ENCODE measurements at places on chromosomes 1 and 21.

DNA sequence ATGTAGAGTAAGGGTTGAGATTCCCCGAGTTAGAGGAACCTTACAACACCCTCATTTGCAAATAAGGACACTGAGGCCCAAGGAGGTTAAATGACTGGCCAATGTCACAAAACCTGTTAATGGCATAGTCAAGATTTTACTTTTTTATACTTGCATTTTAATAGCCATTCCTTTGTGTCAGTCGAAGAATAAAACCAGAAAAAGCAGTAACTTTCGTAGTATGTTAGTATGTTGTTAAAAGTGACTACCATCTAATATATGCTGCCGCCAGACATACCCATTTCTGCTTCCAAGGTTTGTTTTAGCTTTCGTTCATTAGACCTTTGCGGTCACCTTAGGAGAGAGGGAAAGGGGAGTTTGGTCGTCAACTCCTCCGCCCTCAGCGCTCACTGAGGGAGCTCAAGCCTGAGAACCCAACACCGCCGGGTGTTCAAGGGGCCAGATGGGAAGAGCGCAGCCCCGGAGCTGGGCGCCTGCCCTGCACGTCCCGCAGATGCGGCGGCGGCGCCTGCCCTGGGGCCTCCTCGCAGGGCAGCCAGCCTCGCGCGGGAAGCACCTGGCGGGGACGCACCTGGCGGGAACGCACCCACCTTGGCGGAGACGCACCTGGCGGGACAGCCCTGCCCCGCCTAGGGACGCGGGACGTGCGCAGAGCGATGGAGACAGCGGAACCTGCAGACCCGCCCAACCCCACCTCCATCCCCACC lies 466 bp downstream of the VPS26C start:
- no peaks in the 10 kb centered on the region for H3K4me1 ChIP-seq
- no peak overlapping the region for H3K27ac ChIP-seq
- no peaks in the 10 kb centered on the region for H3K27me3 ChIP-seq
- H3K36me3 ChIP-seq, result no peaks in the 10 kb centered on the region

- peak overlapping the region; percentile 18 for H3K4me3 ChIP-seq
- no peaks in the 10 kb centered on the region for H3K4me1 ChIP-seq
- H3K27ac ChIP-seq, result no peak overlapping the region
These were observed 3.2 kb upstream of the NBPF3 start for GRCh38 chr1:21436488-21437340.

- no peaks in the 10 kb centered on the region for H3K27me3 ChIP-seq
- H3K4me3 ChIP-seq, result no peak overlapping the region
- H3K4me1 ChIP-seq, result peaks cover 12% of the 10 kb centered on the region
- no peak for DNase-seq
These were observed 3.5 kb downstream of the KRTAP10-2 start for GRCh38 chr21:44547656-44548331.

- no peaks in the 10 kb centered on the region for H3K27me3 ChIP-seq
- no peaks in the 10 kb centered on the region for H3K36me3 ChIP-seq
- DNase-seq, result no peak
- H3K4me1 ChIP-seq, result peaks cover 7% of the 10 kb centered on the region
- no peak overlapping the region for H3K4me3 ChIP-seq
These were observed 8.6 kb downstream of the ADAMTSL4 start for GRCh38 chr1:150557813-150558212.

DNA sequence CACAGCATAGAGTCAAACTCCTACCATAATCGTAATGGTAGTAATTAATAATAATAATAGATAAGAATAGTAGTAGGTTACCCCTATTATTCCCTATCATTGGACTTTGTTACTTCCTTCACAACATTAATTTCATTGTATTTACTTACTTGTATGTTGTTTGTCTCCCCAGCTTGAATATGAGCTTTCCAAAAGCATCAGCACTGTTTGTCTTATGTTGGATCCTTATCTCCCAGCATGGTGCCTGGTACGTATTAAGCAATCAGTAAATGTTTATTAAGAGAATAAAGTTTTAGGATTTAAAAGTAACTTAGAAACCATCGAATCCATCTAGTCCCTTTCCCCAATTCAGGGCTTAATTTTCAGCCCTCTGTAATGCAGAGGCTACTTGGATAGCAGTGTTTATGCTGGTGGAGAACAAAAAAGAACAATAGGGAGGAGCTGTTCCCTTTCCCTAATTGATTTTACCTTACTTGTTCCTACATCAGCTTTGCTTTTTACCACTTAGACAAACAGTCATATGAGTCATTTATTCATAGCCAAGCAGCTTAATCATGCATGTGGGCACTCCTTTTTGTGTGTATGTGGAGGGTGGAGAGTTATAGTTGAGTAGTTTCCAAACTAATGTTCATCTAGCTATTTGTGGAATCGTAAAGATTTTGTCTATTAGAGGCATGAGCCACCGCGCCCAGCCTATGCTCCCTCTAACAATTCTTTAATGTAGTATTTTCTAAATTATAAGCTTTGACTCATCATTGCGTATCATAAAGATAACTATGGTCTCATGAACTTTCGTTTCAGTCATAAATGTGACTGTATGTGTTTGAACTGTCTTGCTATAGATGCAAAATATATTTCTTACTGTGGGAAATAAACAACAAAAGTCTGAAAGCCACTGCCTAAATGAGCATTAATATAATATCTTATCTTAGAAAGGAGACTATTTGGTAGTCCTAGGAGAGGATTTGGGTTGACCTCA lies 20.9 kb upstream of the DR1 start:
- H3K4me1 ChIP-seq, result no peaks in the 10 kb centered on the region
- DNase-seq, result no peak
- H3K4me3 ChIP-seq, result no peak overlapping the region
- no peak overlapping the region for H3K27ac ChIP-seq

GRCh38 chr1:99638853-99639252 lies 7.1 kb upstream of the PALMD start:
- H3K27me3 ChIP-seq, result no peaks in the 10 kb centered on the region
- H3K36me3 ChIP-seq, result no peaks in the 10 kb centered on the region
- no peak overlapping the region for H3K27ac ChIP-seq

DNA sequence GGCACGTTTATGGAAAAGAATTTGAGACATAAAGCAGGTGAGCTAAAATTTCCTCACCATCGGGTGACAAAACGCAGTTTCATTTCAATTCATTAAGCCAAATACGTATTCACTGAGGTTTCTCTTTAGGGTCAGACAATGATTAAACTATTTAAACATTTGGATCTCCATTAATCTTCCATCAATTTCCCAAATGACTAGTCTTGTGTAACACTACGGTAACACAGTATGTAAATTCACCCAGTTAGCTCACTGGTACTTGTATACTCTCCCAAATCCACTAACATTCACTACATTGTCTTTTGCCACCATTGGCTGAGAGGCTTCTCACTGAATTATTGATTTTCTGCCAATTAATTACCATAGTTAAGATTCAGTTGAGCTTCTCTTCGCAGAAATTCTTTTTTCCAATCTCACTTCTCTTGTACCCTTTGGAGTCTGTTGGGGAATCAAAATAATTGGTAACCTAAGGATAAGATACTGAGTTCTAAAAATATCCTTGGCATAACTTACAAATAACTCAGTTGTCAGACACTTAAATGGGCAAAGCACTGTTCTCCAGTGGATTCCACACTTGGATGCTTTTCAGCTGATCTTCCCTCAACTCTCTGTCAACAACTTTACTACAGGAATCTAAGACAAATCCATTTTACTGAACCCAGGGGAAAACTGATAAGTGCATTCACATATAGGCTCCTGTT lies 40.7 kb downstream of the SIPA1L2 start:
- H3K4me3 ChIP-seq, result no peak overlapping the region
- H3K27ac ChIP-seq, result no peak overlapping the region
- H3K27me3 ChIP-seq, result no peaks in the 10 kb centered on the region
- H3K4me1 ChIP-seq, result 0 out of 2 replicates have a peak, but pooled peaks cover 3% of the 10 kb centered on the region
- no peaks in the 10 kb centered on the region for H3K36me3 ChIP-seq
- DNase-seq, result no peak

- H3K4me3 ChIP-seq, result no peak overlapping the region
- peaks cover 3% of the 10 kb centered on the region for H3K4me1 ChIP-seq
- DNase-seq, result no peak
- peaks cover 4% of the 10 kb centered on the region for H3K36me3 ChIP-seq
- no peak overlapping the region for H3K27ac ChIP-seq
These were observed 4.5 kb downstream of the CHML start for GRCh38 chr1:241635556-241636152.

Measured in iPS DF 6.9 (cell line).